Thoracic aorta (tissue), 2 donors: ENCODE measurements at places on chromosomes 7 and 10.

DNA sequence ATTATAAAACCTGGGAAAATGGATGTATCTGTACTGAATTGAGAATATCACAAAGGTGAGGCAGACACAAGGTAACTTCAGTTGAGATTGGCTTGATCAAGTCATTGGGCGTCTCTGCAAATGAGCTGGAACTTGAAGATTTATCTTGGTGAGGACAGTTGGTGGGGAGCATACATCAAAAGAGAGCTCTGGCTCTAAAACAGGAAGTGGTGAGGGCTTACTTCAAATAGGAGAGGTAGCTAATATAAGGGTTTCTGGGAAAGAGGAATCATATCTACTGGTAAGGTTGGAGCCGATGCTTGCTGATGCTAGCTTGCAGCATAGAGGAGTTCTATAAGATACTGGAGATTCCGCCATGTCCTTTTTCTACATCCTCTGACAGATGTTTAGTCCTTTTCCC lies 39.9 kb upstream of the FGL2 start:
- no peak for DNase-seq

GRCh38 chr7:26298472-26299058 lies 6.9 kb downstream of the SNX10 start:
- DNase-seq = no peak

DNA sequence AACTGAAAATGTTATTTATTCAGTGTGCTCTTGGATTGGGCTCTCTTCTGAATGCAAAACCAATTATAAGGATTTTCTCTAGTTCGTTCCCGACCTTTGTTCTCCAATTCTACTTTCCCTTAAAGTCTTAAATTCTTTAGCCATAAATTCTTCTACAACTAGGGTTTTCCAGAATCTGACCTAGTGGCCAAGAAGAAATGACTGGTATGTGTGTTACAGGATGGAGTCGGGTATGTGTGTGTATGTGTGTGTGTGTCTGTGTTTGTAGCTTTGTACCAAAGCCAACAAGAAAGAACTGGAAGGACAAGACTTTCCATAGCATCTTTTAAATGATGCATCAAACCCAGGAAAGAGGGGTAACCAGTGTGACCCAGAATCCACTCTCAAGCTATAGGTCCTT lies 25.8 kb upstream of the LEP start:
- no peak for DNase-seq

DNA sequence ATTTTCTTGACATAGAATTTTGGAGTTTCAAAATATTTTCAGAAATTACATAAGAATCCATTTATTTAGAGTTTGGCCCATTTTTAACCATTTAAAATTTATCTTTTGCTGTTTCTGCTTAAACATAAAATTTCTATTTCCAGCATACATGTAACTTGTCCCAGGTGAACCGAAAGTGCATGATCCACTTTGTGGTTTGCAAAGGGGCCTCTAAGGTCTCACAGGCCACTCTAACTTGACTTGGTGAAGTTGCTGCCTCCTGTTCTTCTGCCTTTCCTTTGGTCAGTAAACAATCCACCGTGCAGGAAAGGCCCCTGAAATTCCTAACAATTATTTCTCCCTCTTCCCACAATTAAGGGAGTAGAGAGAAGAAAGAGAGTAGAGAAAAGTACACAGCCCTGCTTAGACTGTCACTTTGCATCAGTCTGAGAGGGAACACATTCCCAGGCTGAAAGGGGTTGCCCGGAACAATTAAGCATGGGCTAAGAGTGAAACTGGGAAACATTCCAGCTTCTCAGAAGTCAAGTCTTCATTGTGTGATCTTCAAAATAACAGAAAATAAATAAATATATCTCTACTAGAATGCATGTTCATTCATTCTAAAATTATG lies 79.5 kb upstream of the SEMA3A start:
- DNase-seq = no peak

DNA sequence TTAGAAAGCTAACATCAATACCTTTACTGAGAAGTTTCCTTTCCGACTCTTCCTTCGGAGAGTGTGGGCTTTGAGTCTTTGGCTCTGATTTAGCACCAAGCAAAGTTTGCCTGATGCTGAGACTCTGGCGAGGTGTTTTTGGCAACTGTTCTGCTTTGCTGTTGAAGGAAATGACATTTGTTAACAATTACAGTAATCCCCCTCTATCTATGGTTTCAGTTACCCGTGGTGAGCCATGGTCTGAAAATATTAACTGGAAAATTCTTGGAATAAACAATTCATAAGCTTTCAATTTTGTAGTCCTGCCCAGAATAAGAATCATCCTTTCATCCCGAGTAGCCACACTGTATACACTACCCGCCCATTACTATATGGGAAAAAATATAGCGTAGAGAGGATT lies 126.3 kb downstream of the ARHGAP21 start:
- DNase-seq = no peak

DNA sequence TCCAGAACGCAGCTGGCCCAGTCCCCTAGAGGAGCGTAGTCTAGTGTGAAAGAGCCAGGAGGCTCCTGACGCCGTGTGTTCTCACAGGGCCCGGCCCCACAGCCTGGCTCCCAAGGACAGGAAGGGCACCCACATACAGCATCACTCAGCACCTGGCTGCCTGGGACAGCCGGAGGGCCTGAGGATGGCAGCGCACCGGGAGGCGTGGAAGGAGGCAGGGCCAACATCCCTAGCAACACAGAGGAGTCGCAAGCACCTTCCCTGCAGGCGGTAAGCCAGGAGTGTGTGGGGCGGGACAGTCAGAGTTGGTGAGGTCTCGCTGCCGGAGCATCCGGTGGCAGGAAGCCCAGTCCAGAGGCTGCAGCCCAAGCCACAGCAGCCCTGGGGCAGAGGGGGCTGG lies 125.8 kb downstream of the MAD1L1 start:
- no peak for DNase-seq

DNA sequence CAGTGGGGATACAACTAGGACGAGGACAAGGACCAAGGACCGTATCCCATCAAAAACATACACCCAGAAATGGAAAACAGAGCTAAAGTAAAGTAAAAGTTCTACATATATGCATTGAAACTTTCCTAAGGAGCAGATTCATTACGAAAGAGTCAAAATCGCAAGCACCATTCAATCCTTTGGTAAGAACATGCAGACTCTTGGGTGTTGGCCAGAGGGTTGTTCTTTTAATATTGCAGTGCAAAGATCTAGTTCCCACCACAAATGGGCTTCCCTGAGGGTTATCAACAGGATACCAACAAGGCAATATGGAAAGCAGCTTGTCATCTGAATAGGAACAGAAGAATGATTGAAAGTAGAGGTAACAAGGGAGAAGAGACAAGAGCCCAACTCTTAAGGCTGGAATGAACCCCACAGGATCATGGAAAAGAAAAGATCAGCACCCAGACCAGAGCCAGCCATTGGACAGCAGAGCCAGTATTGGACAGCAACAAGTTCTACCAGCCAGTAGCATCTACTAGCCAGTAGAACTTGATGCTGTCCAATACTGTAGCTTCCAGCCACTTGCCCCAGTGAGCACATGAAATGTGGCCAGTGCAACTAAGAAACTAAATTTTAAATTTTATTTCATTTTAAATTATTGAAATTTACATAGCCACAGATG lies 66.0 kb downstream of the OSBPL3 start:
- no peak for DNase-seq

- no peak for DNase-seq
Measured at GRCh38 chr10:63083904-63084689, 49.0 kb upstream of the NRBF2 start.

DNA sequence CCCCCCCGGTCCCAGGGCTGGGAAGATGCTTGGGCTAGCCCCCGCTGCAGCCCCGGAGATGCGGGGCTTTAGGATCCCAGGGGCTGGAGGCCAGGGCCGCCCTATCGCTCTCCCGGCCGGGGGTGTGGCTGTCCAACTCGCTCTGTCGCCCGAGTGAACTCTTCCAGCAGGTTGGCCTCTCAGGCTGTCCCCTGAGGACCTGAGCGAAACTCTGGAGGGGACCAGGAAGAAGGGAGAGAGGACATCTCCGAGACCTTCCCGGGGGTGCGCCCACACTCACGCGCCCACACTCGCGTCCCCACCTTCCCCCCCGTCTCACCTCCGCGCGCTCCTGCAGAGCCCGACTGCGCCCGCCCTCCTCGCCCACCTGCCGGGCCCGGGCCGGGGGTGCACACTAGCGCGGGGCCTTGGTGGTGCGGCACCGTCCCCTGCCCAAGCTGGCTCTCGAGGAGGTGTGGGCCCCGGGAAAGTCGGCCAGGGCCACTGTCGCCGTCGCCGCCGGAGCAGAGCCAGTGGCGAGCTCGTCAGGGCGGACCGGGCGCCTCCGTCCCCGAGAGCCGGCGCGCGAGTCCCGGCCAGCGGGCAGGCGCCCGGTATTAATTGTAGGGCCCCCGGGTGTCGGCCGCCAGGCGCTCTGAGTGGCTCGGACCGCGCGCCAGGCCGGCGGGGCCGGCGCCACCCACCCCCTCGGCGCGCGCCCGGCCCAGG lies 101.7 kb upstream of the SVIL start:
- no peak for DNase-seq

- DNase-seq = no peak
Measured at GRCh38 chr10:1374511-1375345, 318.5 kb downstream of the WDR37 start.

- DNase-seq = no peak
Measured at GRCh38 chr10:69372126-69372980, 44.4 kb downstream of the TACR2 start.

- no peak for DNase-seq
Measured at GRCh38 chr7:48101352-48101751, 12.3 kb downstream of the UPP1 start.

- no peak for DNase-seq
Measured at GRCh38 chr10:132527339-132528063, 10.1 kb upstream of the INPP5A start.

DNA sequence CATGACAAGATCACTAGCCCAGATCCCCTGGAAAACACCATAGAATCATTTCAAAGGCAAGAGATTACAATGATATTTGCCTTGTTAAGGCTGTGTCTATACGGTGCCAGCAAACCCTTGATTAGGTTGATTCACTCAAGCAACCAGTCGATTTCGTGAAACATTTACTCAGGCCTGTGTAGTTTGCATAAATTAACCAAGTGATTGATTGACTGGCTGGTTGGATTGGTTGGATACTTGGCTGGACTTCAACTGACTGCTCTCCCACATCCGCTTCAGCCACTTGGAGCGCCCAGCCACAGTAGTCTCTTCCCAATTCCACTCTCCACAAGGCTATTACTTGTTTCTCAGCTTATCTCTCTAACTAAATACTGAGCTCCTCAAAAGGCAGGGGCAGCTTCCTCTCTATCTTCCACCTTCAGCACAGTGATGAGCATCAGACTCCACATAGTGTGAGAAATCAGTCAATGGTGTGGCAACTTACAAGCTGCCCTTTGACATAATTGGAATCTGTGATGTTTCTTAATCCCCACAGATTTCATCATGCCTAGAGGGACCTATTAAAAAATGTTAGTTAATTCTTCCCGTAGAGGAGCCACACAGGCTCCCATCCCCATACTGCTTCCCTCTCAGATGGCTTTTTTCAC lies 217.4 kb downstream of the GRM8 start:
- no peak for DNase-seq

GRCh38 chr7:20188567-20188966 lies 28.6 kb downstream of the MACC1 start:
- DNase-seq = no peak

- DNase-seq = peak; percentile 19
Measured at GRCh38 chr10:114541081-114541796, 116.8 kb downstream of the ABLIM1 start.

DNA sequence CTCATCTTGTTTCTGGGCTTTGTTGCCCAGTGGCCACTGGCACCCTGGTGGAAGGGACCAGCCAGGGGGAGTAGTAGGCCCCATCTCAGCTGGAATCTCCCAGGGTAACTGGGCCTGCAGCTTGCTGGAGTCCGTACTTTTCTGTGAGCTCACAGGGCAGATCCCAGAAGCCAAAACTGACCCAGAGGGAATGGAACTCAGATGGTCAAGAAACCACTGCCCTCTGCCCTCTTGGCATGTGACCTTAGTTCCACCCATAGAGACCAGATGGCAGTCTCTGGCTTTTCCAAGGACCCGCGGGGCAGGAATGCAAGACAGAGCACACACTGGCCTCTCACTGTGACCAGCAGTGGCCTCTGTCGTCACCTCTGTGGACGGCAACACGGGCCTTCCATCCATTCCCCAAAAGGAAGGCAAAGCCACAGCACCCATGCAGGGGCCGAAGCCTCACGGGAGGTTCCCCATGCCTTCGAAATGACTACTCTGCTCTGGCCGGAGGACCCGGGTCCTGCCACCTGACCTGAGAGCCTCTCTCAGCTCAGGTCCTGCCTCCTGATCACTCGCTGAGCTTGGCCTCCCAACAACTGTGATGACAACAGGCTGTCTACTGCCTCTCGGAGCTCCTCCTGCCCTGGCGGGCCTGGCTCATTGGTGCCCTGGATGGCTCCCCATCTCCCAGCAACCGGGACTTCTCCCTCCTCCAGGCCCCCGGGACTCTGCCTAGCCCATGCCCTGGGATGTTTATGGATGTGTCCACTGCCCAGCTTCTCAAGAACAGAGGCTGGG lies 29.9 kb downstream of the MYL10 start:
- DNase-seq = no peak

GRCh38 chr10:98170249-98171117 lies 36.0 kb downstream of the R3HCC1L start:
- no peak for DNase-seq

GRCh38 chr10:84317174-84317573 lies 11.2 kb upstream of the CCSER2 start:
- DNase-seq = no peak

DNA sequence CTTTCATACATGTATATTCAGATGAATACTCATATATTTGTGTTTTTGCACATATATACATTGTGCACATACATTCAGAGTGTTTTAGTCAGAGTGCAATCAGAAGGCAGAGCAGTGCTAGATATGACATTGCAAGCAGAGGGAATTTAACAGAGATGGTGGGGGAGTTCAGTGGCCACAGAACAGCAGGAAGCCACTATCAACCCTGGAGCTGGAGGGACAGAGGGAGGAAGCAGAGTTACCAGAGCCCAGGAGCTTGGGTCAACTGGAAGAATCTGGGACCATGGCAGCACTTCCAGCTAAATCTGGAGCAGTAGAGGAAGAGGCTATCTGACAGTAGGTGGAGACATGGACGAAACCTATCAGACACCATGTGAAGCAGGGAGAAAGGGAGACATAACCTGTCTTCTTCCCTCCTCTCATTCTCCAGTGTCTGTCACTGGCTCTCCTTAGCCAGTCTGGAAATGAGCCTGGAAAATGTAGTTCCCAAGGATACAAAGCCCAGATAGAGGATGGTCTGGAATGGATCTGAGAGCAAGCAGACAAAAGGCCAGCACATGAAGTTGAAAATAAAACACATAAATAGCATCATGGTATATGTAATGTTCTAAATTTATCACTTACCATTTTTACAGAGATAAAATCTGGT lies 33.6 kb upstream of the HERPUD2 start:
- DNase-seq = no peak

DNA sequence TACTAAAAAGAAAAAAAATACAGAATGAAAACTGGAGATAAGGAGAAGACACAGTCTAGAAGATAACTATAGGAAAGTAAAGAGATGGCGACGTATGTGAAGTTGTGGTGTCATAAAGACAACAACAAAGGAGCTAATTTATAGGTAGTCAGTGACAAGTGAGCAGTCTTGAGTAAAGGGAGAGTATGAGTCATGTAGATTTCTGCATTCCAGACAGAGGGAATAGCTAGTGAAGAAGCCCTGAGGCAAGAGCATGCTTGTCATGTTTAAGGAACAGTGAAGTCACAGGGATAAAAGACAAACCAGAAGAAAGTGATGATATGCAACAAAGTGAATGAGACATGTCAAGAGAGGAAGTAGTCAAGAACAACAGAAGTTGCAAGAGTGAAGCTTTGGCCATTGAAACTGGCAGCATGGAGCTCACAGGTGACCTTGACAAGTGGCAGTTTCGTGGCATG lies 2.3 kb upstream of the MIOS start:
- DNase-seq = no peak
